ENCODE measurements at places on chromosomes 4 and X. TPM values are rescaled to one million over a fixed set of nuclear protein-coding genes. Genes with fewer than 3 reads are reported as not detected.

- peak; percentile 56 for DNase-seq
These were observed 12.1 kb downstream of the APLN start for GRCh38 chrX:129642641-129643040.

Gene UGT2B11
- not detected for polyA plus RNA-seq

Gene PAGE5
- polyA plus RNA-seq = not detected

GRCh38 chr4:55830048-55830447 lies 10.5 kb downstream of the EXOC1L start:
- no peak for DNase-seq

Gene ANXA10
- polyA plus RNA-seq = 0.25 TPM

DNA sequence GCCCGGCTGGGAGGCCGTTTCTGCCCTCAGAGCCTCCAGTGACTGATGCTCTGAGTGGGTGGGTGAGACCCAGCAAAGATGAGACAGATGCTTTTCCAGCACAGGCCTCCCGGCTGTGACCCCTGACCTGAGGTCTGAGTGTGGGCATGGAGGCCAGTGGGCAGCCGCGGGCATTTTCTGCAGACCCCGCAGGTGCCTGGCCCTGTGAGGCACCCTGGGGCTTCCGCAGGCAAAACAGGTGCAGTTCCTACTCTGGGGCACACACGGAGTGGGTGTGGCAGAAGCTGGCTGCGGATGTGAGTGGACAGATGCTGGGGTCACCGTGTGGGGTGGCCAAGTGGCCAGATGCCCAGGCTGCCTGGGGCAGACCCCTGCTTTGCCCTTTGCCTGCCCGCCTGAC lies 14.8 kb downstream of the HTRA3 start:
- DNase-seq = peak; percentile 53

Data from left lung (tissue), 14 donors.